ENCODE measurements at places on chromosomes 5 and 9.

DNA sequence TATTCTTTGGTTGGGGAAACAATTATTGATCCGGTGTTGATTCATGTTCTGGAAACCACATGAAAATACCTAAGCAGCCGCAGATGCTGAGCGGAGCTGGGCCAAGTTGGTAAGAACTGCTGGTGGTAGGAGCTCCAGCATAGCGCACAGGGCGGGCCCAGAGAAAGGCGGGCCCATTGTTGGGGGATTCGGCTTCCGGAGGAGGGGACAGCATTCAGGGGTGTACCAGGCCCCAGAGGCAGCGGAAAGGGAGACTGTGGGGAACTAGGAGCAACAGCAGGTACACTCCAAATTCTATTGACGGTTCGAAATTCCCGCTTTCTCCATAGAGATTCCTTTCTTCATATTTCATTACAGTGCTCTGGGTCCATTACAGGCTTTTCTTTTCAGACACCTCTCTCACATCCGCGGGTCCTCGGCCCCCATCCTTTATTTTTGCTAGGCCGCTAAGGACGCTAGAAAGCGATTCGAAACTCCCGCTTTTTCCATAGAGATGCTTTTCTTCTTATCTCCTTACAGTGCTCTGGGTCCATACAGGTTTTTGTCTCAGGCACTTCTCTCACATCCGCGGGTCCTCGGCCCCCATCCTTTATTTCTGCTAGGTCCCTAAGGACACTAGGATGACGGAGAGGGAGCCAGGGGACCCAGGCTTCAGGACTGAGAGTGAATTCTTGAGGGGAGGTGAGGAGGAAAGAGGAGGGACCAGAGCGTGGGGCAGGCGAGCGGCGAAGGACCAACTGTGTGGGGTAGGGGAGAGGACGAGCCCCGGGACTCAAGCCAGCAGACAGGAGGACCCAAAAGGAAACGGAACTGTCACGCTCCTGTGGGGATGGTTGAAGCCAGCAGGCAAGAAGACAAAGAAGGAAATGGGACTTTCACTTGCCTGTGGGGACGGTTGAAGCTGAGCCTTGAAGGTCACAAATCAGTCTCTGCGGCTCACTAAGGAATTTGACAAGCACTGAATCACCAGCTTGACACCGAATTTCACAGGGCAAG, at the start of gene CCDC152:
TSS of gene CCDC152 (plus strand) at position 213 of the 996 bp plus-strand sequence. CDS start 2,304 bp downstream, outside the sequence.
- peak; percentile 9 for DNase-seq

DNA sequence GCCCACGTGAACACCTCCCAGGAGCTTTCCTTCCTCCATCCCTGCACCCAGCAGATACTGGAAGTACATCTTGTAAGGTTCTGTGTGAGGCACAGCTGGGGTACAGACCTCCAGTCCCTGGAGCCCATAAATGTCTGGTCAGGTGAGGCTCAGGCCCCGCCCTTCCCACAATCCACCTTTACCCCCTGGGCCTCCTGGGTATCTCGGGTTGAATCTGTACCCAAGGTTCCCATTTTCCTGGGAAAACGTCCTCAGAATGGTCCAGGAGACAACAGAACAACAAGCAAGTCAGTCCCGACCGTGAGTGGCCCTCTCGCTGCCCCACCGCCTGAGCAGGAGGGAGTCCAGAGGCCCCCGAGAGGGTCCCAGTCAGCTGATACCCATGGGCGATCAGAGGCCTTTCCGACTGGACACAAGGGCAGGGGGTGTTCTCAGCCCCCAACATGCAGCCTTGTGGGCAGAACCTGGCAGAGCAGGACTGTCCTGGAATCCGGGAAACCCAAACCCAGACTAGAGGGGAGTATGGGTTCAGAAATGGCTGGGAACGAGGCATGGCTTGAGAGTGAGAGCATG, 4.3 kb downstream of the SPATA31E1 start:
- no peak for DNase-seq

DNA sequence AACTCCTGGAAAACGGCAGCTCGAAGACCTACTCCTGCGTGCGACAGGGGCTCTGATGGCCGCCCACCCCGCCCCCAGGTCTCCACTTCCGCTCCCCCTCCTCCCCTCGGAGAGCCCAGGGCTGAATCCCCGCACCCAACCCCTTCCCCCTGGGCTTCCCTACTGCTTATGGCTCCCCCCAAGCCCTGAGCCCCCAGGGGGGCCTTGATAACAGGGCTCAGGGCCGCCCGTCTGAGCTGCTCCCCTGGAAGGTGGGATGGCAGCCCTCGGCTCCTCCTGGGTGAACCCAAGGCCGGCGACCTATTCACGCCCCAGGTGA, 30.4 kb downstream of the GLT6D1 start:
- no peak for DNase-seq

DNA sequence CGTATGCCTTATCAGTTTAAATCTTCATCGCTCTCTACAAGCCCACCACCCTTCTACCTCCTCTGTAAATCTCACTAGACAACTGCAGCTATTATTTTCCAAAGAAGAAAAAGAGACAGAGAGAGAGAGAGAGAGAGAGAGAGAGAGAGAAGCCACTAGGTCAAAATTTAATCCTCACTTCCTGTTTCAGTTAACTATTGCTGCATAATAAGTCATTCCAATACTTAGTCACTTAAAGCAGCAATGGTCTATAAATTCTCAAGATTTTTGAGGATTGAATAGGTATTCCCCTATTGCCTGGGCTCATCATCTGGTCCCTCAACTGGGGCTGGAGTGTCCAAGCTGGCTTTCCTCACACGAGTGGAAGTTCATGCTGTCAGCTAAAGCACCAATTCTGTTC, 68.8 kb downstream of the ITGA1 start:
- DNase-seq, result no peak

DNA sequence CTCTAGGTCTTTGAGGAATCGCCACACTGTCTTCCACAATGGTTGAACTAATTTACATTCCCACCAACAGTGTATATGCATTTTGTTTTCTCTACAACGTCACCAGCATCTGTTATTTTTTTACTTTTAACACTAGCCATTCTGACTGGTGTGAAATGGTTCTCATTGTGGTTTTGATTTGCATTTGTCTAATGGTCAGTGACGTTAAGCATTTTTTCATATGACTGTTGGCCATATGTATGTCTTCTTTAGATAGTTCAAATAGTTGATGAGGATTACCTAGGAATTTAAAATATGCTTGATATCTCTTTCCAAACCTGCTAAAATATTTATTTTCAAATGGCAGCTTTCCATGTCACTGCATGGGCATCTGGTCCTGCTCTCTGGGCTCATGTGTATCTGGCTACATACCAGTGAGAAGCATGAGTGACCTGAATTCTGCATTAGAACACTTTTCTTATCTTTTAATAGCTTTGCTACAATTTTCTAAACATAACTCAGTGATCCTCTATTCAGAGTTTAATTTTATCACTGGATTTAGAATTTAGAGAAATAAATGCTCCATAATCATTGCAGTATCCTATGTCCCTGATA, 95.8 kb upstream of the ADAMTS16 start:
- no peak for DNase-seq

- no peak for DNase-seq
These were observed 30.2 kb upstream of the DUSP1 start for GRCh38 chr5:172801179-172801671.

GRCh38 chr5:170903075-170903474, 41.3 kb downstream of the RANBP17 start:
- no peak for DNase-seq

GRCh38 chr5:73030995-73031394, 75.2 kb downstream of the FCHO2 start:
- no peak for DNase-seq

DNA sequence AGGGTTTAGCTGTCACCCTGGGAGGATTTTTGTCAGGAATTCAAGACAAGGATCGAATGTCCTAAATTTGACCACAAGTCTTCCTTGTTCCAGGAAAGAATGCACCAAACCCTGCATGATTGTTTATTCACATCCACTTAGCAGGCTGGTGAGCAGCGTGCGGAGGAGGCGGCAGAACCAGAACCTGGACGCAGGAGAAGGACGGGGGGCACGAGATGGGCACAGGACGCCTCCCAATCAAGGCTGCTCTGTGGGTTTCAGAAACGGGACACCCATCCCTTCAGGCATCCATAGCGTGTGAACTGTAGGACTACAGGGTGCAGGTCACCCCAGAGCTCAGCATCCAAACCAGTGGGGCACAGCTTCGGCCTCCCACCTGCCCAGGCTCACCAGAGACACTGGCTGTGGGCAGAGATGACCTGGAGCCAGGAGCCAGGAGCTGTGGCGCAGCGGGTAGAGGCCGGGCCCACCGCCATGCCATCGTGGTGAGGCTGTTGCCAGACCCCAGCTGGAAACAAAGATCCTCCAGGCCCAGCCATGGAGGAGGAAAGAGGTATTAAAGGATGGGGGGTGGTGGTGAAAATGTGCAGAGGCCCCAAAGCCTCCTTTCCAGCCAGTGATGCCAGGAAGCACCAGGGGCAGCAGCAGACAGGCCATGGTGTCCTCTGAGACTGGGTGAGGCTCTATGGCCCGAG, 32.3 kb upstream of the ADAMTS2 start:
- no peak for DNase-seq

- no peak for DNase-seq
These were observed at the start of gene GDNF for GRCh38 chr5:37839407-37840052. TSS of gene GDNF (minus strand) at chr5:37840041. CDS start at chr5:37834796, 5,245 bp downstream.

DNA sequence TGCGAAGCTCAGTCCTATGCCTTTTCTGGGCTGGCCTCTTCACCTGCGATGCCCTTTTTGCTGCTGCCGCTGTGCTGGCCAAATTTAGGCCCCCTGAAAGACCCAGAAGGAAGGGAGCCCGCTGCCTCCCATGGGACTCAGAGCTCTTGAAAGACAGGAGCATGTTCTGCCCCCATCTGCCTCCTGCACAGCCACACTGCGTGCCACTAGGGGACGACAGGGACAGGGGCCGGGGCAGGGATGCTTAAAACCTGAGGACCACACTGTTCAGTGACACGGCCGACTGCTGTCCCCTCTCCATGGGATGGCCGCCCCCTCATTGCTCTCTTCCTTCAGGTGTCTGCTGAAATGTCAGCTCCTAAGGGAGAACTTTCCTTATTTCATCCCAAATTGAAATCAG, 132.4 kb downstream of the ADAMTS2 start:
- no peak for DNase-seq

DNA sequence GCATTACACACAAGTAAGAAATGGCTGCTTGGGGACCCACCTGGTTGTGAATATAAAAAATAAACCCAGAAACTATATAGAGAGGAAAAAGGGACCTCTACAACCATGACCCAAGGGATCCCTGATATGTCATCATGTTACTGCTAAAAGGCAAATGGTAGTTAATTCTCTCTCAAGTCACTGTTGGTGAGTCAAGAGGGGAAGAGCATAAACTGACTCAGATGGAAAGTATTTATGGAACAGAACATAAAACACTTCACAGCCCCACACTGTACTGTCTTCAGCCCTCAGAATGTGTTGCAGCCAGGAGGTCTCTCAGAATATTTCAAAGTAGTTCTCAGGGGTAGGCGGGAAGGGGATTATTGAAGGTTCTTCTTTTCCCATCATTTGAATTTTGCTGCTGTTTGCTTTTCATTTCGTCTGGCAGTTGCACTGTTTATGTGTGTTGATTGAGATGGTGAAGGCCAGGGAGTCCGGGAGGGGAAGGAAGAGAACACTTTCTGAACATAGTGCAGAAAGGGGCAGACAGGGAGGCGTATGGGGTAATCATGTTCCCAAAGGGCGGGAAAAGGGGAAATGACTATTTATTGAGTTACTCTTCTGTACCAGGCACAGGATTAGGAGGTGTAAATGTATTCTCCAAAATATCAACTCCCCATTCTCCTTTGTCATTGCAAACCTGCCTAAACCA, 85.5 kb downstream of the TEK start:
- DNase-seq, result no peak

GRCh38 chr9:5684101-5684500, 55.2 kb downstream of the RIC1 start:
- DNase-seq, result no peak

GRCh38 chr9:15416880-15417279, 5.8 kb upstream of the SNAPC3 start:
- peak; percentile 23 for DNase-seq

- DNase-seq, result no peak
These were observed 993 bp upstream of the RALGDS start for GRCh38 chr9:133121915-133122550.

- no peak for DNase-seq
These were observed 241.7 kb downstream of the EBF1 start for GRCh38 chr5:158857976-158858375.

- DNase-seq, result no peak
These were observed 23.4 kb downstream of the WWC1 start for GRCh38 chr5:168314735-168315411.

DNA sequence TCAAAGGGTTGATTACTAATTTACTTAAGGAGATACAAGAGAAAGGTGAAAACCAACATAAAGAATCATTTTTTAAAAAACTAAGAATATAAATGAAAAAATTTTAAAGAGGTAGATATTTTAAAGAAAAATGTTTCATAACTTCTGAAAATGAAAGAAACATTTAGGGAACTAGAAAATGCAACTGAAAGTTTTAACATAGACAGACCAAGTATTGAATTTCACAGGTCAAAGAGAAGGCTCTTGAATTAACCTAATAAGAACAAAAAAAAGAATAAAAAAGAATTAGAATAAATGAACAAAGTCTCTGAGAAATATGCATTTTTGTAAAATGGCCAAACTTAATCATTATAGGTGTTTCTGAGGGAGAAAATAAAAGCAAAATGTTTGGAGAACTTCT, 16.1 kb upstream of the FAM174A start:
- DNase-seq, result no peak

- DNase-seq, result no peak
These were observed 183.2 kb upstream of the TBC1D2 start for GRCh38 chr9:98438666-98439065.

DNA sequence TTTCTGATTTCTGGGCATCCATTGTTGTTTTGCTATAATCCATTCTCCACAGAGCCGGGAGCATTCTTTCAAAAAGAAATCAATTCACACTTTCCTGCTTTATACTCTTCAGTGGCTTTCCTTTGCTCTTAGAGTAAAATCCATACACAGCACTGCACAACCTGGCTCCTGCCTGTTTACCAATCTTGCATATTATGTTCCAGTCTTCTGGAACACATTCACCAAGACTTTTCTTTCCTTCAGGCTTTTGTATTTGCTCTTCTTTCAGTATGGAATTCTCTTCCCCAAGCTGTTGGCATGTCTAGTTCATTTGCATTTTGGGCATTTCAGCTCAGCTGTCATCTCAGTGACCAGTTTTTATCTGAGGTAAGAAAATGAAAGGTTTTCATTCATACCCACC, 6.3 kb downstream of the RFESD start:
- no peak for DNase-seq

- no peak for DNase-seq
These were observed 451.1 kb downstream of the TUSC1 start for GRCh38 chr9:25226901-25227686.

DNA sequence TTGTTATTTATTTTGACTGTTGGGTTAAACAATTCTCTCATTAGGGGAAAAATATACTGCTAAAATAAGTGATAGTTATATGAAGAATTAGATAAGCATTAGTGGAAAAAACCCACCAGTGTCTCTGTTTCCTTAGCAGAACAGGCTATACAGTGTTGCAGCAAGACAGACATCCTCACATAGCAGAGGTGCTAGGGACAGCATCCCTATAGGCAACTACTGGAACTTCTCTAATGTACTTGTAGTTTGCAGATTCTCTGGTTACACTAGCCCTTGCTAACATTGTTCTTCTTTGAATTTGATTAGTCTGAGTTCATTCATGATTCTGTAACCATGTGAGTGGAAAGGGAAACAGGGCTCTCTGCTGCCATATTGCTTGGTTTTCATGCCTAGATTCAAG, 661.8 kb upstream of the RGMB start:
- DNase-seq, result no peak

- no peak for DNase-seq
These were observed 144.9 kb downstream of the ERCC6L2 start for GRCh38 chr9:96020300-96020791.
